B cell (primary cell): ENCODE measurements at places on chromosomes 13 and 19. TPM values are rescaled to one million over a fixed set of nuclear protein-coding genes. Genes with fewer than 3 reads are reported as not detected.

GRCh38 chr19:19661141-19661674 lies 2.3 kb downstream of the ATP13A1 start:
- DNase-seq: no peak

DNA sequence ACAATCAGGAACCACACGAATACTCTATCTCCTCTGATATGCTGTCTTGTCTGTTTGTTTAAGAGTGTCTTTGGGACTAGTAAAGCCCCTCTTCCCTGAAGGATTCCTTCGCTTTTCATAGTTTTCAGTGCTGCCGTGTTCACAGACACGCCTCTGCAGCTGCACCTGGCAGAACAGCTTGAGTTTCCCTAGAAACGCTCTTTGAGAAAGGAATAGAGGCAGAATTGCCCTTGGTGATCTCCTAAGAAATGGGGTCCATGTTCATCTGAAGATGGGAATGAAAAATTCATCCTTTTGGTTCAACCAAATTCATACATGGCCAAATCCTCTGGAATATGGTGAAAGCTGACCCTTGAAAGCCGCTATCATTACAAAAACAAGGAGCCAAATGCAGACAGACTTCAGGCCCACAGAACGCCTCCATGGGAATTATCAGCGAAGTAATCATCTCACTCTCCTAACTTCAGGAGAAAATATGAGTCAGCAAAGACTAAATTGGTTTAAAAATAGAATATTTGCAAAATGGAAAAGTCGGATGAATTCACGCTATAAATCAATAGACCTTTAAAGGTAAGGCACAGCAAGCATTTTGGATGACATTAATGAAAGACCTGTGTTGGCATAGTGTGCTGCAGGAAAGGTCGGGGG lies 5.5 kb downstream of the SACS start:
- no peak for DNase-seq

DNA sequence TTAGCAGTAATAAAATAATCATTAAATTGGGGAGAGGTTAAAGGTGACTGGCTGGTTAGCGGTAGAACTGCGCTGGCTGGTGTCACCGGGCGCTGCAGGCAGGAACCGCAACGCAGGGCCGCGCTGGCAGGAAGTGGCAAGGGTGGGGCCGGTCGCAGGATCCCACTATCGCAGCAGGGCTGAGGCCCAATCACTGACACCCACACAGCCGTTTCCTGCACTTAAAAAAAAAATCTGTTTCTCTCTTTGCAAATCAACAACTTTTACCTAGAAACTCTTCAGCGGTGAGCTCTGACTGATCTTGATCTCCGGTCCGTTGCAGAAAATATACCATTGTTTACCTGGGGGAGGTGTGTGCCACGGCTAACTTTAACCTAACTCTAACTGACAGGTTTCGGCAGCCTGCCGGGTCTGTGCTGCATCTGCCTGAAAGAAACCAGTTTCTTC lies 46.9 kb downstream of the KLF2 start:
- peak; percentile 93 for DNase-seq

DNA sequence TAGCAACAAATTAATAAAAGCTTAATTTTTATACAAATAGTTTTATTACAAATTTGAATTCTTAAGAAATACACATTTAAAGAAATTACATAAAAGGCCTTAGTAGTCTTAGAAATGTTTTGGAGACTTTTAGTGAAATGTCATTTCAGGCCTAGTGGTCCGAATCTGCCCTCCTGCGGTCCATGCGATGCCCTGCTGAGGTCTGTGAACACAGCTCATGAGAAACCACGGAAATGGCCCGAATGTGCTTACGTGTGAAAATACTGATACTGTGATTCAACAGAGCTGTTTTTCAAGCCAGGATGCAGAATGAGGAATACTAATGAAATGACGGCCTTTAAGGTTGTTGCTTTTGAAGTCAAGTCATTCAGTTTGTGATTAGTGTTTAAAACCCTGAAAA lies 157.9 kb downstream of the COL4A1 start:
- no peak for DNase-seq

GRCh38 chr13:102386461-102386860 lies 15.4 kb downstream of the FGF14 start:
- DNase-seq: no peak

GRCh38 chr13:49441846-49442245 lies 2.0 kb downstream of the CAB39L start:
- no peak for DNase-seq

DNA sequence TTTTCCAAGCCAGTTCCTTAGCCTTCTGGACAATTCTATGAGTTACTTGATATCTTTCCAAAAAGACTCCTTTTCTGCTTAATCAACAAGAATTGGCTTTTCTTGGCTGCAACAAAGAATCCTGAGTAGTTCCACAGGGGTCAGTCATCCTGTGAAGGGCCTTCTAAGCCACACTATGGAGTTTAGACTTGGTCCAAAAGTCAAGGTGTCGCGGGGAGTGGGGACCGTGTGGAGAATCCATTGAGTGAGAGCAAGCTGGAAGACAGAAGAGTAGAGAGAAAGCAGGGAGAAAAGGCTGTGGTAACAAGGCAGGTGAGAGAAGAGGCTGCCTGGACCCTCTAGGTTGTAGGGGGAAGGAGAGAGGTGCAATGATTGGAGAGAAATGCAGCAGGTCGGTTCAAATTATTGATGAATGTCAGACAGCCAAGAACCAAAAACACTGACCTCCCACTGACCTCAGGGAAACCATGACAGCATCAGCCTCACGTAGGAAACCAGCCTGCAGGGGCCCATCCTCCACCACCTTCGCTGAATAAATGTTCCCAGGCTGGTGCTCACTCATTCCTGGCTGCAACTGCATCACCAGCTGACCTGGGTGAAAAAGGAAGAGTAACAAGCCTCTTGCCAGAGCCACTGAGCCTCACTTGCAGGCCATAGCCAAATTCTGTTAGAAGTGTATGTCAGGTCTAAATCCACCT lies 7.1 kb upstream of the IFT88 start:
- no peak for DNase-seq

GRCh38 chr19:57867868-57868492 lies 18.3 kb downstream of the ZNF587 start:
- DNase-seq: no peak

GRCh38 chr13:80009760-80010159 lies 331.2 kb downstream of the SPRY2 start:
- no peak for DNase-seq

The ONECUT3 gene
- total RNA-seq: not detected in 2 replicates

The TNNI3 gene
- not detected in 2 replicates for total RNA-seq

The AXL gene
- not detected in 2 replicates for total RNA-seq

The PRRG2 gene
- 3.0 and 4.4 TPM in 2 replicates for total RNA-seq
